ENCODE measurements at places on chromosomes 5 and 9. TPM values are rescaled to one million over a fixed set of nuclear protein-coding genes. Genes with fewer than 3 reads are reported as not detected.
A peak's percentile ranks its signal among the peaks of the same experiment; 100 is the strongest.

GRXCR2 gene
- not detected for total RNA-seq

ISOC1 gene
- total RNA-seq: 11.2 TPM

PNPLA7 gene
- 1.2 TPM for total RNA-seq

C5orf52 gene
- not detected for total RNA-seq

FGF1 gene
- total RNA-seq: 0.65 TPM

DNA sequence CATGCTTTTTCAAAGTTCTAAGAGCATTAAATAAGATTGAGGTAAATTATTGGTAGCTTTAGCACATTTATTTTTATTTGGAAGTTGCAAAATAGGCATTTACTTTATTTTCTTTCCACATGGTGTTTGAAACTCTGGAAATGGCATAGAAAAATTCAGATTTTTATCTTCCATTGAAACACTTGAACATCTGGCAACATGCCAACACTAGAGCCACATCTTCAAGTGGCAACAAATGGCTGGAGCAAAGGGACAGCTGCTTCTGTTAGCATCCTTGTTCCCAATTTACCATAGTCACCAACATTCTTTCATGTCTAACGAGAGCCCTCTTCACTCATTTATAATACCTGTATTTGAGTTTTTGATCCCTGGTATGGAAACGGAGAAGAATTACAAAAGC lies 539.9 kb downstream of the ZNF608 start:
- no peaks in the 10 kb centered on the region for H3K27me3 ChIP-seq
- no peaks in the 10 kb centered on the region for H3K36me3 ChIP-seq
- no peak overlapping the region for H3K27ac ChIP-seq
- no peak for DNase-seq
- no peaks in the 10 kb centered on the region for H3K4me1 ChIP-seq
- H3K4me3 ChIP-seq: no peak overlapping the region

GRCh38 chr5:41656597-41656996 lies 146.2 kb upstream of the PLCXD3 start:
- H3K4me1 ChIP-seq: no peaks in the 10 kb centered on the region
- no peak for DNase-seq
- no peak overlapping the region for H3K4me3 ChIP-seq
- no peak overlapping the region for H3K27ac ChIP-seq
- H3K36me3 ChIP-seq: no peaks in the 10 kb centered on the region

DNA sequence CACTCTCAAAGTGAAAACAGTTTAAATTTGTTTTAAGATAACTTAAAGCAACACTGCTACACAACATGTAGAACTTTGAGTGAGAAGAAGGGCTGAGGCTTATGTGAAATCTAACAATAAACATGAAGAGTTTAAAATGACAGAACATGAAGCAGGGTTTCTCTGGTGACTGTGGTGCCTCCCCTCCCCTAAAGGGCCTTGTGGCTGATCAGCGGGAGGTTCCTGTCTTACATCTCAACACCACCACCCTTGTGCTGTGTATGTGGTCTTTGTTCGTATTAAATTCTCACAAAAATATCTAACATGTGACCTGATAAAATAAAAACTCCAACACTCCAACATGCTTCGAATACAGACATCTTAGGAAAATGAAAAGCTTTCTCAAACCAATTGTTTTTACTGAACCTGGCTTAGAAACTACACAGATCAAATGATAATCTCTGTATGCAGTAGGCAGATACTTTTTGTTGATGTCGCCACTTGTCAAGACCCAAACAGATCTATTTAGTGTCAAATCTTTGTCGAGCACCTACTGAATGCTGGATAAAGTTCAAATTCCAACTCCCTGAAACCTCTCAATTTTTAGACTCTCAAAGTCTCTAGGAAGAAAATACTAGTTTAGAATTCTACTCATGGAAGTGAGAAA lies 9.9 kb upstream of the IQGAP2 start:
- no peaks in the 10 kb centered on the region for H3K36me3 ChIP-seq
- no peaks in the 10 kb centered on the region for H3K27me3 ChIP-seq
- H3K4me1 ChIP-seq: no peaks in the 10 kb centered on the region
- no peak for DNase-seq
- no peak overlapping the region for H3K27ac ChIP-seq
- no peak overlapping the region for H3K4me3 ChIP-seq

- no peaks in the 10 kb centered on the region for H3K27me3 ChIP-seq
- DNase-seq: peak; percentile 63
- peak overlapping the region; percentile 35 for H3K4me3 ChIP-seq
- H3K36me3 ChIP-seq: no peaks in the 10 kb centered on the region
- H3K4me1 ChIP-seq: peaks cover 26% of the 10 kb centered on the region
Measured at GRCh38 chr5:55601204-55601618, 66.4 kb upstream of the PLPP1 start.

DNA sequence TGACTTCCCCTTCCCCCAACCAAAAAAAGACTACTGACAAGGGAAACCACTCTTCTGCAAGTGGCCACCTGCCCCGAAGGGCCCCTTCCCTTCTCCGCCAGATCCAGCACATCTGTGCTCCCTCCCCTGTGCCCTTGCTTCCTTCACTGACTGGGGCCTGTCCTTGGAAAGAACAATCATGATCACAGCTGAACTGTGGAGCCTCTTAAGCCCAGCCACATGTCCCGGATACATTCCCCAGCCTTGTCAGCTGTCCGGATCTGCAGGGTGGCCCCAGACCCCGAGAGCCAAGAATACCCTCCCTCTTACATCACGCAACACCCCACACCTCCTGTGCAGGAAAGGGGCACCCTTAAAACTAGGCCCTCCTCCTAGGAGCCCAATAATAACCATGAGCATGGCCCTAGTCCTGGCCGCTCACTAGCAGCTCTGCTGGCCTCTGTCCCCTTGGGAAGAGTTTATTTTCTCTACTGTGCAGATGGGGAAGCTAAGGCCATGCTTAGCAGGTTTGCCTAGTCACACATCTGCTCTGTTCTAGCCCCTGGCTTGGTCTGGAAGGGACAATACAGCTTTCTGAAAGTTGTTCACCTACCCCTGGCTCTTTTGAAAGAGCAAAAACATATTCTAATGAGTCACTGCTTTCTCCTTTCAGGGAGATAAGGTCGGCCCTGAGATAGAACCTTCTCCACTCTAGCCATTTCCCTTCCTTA lies 3.8 kb downstream of the SPRY4 start:
- peak overlapping the region; percentile 39 for H3K4me3 ChIP-seq
- H3K27me3 ChIP-seq: no peaks in the 10 kb centered on the region
- DNase-seq: peak; percentile 36
- H3K27ac ChIP-seq: peak overlapping the region; percentile 82

DNA sequence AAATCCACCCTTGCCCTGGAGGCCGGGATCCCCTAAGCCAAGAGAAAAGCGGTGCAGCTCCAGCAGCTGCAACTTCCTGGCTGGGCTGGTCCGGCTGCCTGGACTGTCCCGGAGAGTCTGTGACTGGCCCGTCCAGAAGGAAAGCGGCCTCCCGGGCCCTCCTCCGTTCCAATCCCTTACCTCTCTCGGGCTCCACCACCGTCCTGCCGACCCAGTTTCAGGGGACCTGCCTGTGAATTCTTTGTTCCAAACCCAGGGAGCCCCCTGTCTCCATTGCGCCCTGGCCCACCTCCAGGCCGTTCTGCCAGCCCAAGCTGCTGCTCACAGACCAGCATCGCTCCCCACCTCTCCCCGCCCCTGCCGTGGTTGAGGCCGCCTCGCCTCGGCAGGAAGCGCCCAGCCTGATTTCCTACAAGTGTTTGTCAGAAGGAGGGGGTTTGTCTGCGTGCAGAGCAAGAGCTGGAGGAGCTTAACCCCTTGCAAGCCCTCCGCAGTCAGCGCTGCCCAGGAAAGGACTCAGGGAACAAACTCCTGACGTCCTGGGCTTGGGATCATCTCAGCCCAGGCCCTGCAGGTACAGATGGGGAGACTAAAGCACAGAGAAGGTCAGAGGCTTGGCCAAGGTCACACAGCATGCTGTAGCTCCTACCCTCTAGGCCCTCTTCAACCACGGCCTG lies at the start of gene AKNA:
Gene AKNA (minus strand): TSS at position 303 of the 677 bp plus-strand sequence. CDS start 6,649 bp downstream, outside the sequence.
- peaks cover 24% of the 10 kb centered on the region for H3K4me1 ChIP-seq
- DNase-seq: no peak

- H3K27me3 ChIP-seq: no peaks in the 10 kb centered on the region
- H3K4me1 ChIP-seq: peaks cover 24% of the 10 kb centered on the region
- peaks cover 67% of the 10 kb centered on the region for H3K36me3 ChIP-seq
- peak; percentile 66 for DNase-seq
- H3K4me3 ChIP-seq: peak overlapping the region; percentile 98
Measured at GRCh38 chr5:179558932-179559283, 8.6 kb downstream of the RUFY1 start.

DNA sequence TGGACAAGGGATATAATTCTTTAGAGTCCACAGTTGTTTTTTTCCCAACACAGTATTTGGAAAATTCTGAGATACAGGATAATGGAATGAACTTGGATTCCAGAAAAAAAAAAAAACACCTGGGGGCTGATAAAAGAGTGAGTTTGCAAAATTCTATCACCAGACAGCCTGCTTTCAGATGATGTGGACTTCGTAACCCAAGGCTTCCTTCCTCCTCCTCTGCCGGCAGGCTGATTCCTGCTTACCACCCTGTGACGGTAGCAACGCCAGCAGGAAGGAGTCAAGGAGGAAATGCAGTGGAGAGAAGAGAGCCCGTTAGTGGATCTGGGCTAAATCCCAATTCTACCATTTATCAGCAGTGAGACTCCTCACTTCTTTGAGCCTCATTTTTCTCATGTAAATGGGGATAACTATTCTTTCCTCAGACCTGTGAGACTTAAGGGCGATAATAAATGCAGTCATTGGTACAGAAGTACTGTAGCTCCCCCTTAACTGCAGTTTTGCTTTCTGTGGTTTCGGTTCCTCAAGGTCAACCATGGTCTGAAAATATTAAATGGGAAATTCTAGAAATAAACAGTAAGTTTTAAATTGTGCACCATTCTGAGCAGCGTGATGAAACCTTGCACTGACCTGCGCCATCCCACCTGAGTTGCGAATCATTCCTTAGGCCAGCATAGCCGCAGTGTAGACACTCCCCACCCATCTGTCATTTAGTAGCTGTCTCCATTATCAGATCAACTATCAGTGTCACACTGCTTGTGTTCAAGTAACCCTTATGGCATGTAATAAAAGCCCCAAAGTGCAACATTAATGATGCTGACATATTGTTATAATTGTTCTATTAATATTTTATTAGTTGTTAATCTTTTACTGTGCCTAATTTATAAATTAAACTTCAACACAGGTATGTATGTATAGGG lies 71.4 kb downstream of the DCP2 start:
- peaks cover 28% of the 10 kb centered on the region for H3K4me1 ChIP-seq
- H3K27me3 ChIP-seq: no peaks in the 10 kb centered on the region
- H3K27ac ChIP-seq: no peak overlapping the region
- peaks cover 48% of the 10 kb centered on the region for H3K36me3 ChIP-seq
- no peak for DNase-seq
